Lower lobe of right lung (tissue), 2 donors: ENCODE measurements at places on chromosomes 7 and 10. TPM values are rescaled to one million over a fixed set of nuclear protein-coding genes. Genes with fewer than 3 reads are reported as not detected.

- no peaks in the 10 kb centered on the region for H3K27me3 ChIP-seq
- no peak for DNase-seq
- no peak overlapping the region for H3K27ac ChIP-seq
- no peaks in the 10 kb centered on the region for H3K36me3 ChIP-seq
- no peaks in the 10 kb centered on the region for H3K4me1 ChIP-seq
These were observed 35.6 kb downstream of the MKX start for GRCh38 chr10:27710014-27710413.

GRCh38 chr10:132946806-132947546 is 4.6 kb upstream of the CFAP46 start:
- no peak overlapping the region for H3K27ac ChIP-seq
- DNase-seq: no peak
- H3K4me3 ChIP-seq: no peak overlapping the region
- H3K27me3 ChIP-seq: peaks cover 37% of the 10 kb centered on the region
- H3K36me3 ChIP-seq: no peaks in the 10 kb centered on the region
- peaks cover 7% of the 10 kb centered on the region for H3K4me1 ChIP-seq

- DNase-seq: no peak
- H3K27me3 ChIP-seq: no peaks in the 10 kb centered on the region
These were observed 40.5 kb upstream of the RABGEF1 start for GRCh38 chr7:66699998-66700397.

DNA sequence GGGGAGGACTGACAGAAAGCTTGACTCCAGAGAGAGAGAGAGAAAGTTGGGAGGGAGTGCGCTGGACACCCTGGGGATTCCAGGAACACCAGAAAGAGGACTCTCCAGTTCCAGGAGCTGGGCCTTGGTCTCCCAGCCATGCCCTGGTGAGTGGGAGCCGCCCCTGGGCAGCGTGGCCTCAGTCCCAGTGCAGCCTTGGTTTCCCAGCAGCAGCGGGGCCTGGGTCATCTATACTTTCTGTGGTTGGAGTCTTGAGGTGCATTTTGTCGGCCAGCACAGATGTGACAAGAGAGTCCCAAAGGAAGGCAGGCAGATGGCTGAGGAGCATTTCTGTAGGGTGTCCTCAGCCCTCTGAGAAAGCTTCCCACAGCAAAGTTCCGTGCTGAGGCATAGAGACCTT is 334.7 kb upstream of the ZNF32 start:
- no peak overlapping the region for H3K4me3 ChIP-seq
- peaks cover 8% of the 10 kb centered on the region for H3K4me1 ChIP-seq
- no peaks in the 10 kb centered on the region for H3K27me3 ChIP-seq
- no peaks in the 10 kb centered on the region for H3K36me3 ChIP-seq
- no peak for DNase-seq
- H3K27ac ChIP-seq: no peak overlapping the region

GRCh38 chr10:5905854-5906507 is 15.9 kb downstream of the FBH1 start:
- H3K27me3 ChIP-seq: no peaks in the 10 kb centered on the region
- DNase-seq: no peak
- no peak overlapping the region for H3K4me3 ChIP-seq
- H3K27ac ChIP-seq: no peak overlapping the region

DNA sequence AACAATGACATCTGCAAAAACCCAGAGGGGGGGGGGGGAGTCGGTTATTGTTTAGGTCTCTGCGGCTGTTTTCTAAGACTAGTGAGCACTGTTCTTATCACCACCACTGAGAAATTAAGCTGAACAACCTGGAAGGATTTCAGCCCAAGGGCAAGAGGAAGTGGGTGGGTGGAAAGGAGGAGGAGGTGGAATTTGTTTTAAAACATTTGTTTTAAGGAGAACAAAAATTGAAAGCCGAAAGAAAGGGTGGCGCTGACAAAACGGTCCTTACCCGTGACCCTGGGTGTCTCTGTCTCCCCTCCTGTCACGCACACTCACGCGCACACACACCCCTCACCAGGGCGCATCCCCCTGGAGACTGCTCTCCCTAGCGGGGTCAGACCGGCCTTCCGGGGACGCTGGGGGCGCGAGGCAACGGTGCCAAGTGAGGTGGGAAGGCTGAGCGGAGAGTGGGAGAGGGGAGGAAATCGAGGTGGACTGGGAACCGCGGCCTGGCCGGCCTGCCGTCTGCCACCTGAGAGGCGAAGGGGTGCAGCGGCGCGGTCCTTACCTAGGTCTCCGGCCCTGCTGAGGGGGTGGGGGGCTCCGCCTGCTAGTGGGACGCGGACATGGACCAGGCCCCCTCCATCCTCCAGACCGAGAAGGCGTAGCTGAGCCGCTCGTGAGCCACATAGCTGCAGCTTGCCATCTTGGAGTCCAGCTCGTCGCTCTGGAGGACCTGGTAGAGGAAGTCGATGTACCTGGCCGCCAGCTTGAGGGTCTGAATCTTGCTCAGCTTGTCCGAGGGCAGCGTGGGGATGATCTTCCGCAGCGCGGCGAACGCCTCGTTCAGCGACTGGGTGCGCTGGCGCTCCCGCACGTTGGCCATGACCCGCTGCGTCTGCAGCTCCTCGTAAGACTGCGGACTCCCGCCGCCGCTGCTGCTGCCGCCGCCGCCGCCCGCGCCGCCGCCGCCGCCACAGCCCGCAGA is 1.0 kb downstream of the TWIST1 start:
- no peaks in the 10 kb centered on the region for H3K36me3 ChIP-seq
- H3K27ac ChIP-seq: no peak overlapping the region
- H3K4me3 ChIP-seq: peak overlapping the region; percentile 49
- peaks cover 23% of the 10 kb centered on the region for H3K4me1 ChIP-seq
- peaks cover 96% of the 10 kb centered on the region for H3K27me3 ChIP-seq

DNA sequence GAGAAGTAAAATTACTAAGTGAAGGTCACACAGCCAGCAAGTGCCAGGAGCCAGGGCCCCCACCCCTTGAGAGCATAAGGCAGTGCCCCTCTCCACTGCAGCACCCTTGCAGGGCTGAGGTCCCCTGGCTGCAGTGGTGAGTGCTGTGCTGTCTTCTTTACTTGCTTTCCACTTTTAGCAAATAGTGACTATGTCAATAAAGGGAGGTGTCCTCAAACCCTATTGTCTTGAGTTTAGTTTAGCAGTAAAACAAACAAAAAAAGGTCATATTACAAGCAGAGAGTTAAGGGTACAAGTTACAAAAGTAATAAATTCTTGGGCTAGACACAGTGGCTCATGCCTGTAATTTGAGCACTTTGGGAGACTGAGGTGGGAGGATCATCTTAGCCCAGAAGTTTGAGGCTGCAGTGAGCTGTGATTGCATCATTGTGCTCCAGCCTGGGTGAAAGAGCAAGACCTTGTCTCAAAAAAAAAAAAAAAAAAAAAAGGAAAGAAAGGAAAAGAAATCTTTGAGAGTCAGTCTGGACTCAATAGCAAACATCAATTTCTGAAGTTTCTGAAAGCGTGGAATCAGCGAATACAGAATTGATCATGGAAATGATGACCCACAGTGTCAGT is 39.0 kb upstream of the KIF5B start:
- no peaks in the 10 kb centered on the region for H3K27me3 ChIP-seq
- DNase-seq: no peak
- H3K36me3 ChIP-seq: no peaks in the 10 kb centered on the region

GRCh38 chr10:260819-261429 is 125.7 kb downstream of the ZMYND11 start:
- no peaks in the 10 kb centered on the region for H3K36me3 ChIP-seq
- H3K27me3 ChIP-seq: no peaks in the 10 kb centered on the region
- no peak overlapping the region for H3K27ac ChIP-seq
- no peak overlapping the region for H3K4me3 ChIP-seq

DNA sequence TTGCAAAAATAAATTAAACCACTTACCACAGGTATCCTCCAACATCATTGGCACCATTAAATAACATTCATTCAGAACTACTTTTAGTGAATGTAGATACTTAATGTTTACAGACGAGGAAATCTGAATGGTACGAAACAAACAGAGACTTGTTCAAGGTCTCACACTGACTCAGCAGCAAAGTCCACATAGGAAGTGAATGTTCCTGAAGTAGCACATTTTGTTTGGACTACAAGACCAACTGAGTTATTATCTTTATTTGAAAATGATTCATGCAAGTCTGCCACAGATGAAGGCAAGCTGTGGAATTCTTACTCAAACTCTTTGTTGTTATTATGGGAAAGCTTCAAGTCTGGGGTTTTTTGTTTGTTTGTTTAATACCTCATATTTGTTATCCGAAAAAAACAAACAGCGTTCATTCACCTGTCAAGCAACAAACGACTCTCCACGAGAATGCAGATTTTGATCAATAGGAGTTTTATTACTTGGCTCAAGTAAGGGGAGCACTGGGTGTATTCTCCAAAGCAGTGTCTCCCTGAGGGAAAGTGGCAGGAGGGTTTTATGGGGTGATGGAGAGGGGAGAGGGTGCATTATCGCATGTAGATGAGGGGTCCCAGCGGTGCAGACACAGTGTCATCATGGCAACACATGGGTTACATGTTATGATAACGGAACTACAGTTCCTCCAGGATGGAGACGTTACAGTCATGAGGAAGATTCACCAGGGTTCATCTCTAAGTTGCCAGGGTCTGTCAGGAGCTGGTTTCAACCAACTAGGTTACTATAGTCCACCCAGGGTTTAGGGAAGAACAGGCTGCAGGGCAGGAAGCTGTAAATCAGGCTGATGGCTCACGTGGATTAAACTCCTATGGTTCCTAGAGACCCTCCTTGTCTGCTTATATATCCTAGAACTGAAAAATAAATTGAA is 147.7 kb upstream of the AKR1E2 start:
- H3K4me3 ChIP-seq: no peak overlapping the region
- peaks cover 6% of the 10 kb centered on the region for H3K4me1 ChIP-seq
- H3K27ac ChIP-seq: peak overlapping the region; percentile 20
- no peaks in the 10 kb centered on the region for H3K27me3 ChIP-seq
- no peak for DNase-seq

- no peak overlapping the region for H3K4me3 ChIP-seq
- H3K27ac ChIP-seq: no peak overlapping the region
- DNase-seq: peak; percentile 91
- H3K36me3 ChIP-seq: no peaks in the 10 kb centered on the region
- peaks cover 8% of the 10 kb centered on the region for H3K4me1 ChIP-seq
These were observed 58.9 kb downstream of the CALML3 start for GRCh38 chr10:5583525-5584175.

DNA sequence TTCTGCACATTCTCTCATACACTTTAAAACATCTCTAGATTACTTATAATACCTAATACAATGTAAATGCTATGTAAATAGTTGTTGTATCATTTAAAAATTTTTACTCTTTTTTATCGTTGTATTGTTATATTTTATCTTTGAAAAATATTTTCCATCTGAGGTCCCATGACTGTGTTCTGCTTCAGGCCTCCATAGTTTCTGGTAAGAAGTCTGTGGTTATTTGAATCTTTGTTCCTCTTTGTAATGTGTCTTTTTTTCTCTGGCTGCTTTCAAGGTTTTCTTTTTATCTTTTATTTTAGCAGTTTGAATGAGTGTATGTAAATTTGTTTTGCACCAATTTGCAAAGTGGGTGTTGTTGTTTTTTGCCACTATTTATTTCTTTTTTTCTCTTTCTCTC is 263.1 kb downstream of the RPS24 start:
- H3K4me3 ChIP-seq: no peak overlapping the region
- H3K36me3 ChIP-seq: no peaks in the 10 kb centered on the region
- H3K27ac ChIP-seq: no peak overlapping the region
- peaks cover 1% of the 10 kb centered on the region for H3K4me1 ChIP-seq

DNA sequence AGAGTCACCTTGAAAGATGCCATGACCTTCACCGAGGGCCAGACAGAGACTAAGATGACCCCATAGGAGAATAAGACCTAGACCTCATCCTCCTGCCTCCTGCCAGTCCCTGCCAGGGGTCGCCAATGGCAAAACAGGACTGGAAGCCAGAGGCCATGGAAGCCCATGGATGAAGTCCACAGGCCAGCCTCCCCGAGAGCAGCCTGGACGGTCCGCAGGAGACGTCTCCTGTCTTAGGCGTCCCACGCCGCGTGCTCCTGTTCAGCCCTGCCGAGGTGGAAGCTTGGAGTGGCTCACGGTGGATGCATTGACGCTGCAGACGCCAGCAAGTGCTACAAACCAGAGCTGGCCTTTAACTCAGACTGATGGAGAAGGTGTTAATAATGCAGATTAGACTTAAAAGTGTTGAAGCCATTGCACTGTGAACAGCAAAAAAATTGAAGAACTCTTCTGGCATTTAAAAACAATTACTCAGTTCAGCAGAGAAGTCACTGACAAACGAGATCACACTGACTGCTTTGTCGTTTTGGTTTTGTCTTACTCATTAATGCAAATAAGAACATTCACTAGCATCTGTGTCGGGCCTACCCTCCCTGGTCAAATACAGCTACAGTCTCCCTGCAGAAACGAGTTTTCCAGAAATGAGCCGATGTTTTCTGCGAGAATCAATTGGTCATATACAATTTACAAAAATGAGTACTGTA is 38.1 kb upstream of the FAM20C start:
- H3K27ac ChIP-seq: no peak overlapping the region
- DNase-seq: peak; percentile 45
- no peaks in the 10 kb centered on the region for H3K27me3 ChIP-seq
- H3K4me3 ChIP-seq: no peak overlapping the region
- H3K4me1 ChIP-seq: peaks cover 18% of the 10 kb centered on the region

- H3K4me3 ChIP-seq: no peak overlapping the region
- no peaks in the 10 kb centered on the region for H3K4me1 ChIP-seq
- H3K27ac ChIP-seq: no peak overlapping the region
- no peak for DNase-seq
These were observed 138.0 kb upstream of the MTPN start for GRCh38 chr7:136114966-136115762.

DNA sequence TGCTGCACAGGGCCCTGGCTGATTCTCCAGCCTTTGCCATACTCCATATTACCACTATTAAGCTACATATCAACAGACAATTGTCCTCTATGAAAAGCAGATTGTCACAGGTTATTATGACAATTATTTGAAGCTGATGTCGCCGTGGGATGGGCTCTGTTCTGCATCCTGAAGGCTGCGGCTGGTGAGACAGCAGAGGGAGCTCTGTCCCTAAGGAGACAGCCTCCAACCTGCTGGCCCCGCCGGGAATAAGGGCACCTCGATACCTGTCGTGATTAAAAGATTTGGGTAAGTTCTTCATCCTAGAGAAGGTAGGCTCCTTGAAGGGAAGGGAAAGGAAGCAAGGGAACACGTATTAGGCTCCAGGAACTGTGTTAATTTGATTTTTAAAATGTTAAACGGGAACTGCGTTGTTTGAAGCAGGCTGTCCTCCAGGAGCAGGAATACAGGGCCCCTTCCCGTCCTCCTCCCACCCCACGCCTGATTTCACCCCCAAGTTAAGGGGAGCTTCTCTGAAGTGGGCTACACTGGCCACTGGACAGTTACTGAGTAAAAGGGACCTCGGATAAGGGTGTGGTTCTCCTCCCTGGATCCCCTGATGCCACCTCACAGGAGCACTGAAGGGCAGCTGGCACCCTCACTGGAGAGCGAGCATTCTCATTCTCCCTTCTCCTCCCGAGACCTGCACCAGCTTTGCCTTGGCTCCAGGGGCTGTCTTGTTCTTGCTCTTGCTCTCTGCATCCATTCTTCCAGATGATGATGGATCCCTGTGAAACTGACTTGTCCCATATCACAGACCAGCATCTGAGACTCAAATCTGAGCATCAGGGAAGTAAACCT is 11.8 kb upstream of the TIAL1 start:
- peak; percentile 64 for DNase-seq
- H3K27ac ChIP-seq: no peak overlapping the region
- H3K27me3 ChIP-seq: no peaks in the 10 kb centered on the region
- H3K4me3 ChIP-seq: no peak overlapping the region

The TCAF2 gene
- total RNA-seq: 6.2 TPM

The GALNT11 gene
- total RNA-seq: 39.6 TPM

The ITIH5 gene
- 14.8 TPM for total RNA-seq

The CAMK2B gene
- 0.30 TPM for total RNA-seq

The AGR2 gene
- 93.0 TPM for total RNA-seq

The BMS1 gene
- 12.5 TPM for total RNA-seq

The CUBN gene
- 2.2 TPM for total RNA-seq

The MACROH2A2 gene
- total RNA-seq: 6.6 TPM

The GJD4 gene
- total RNA-seq: not detected
